ENCODE measurements at places on chromosomes 1 and 21.

- no peak for DNase-seq
Measured at GRCh38 chr1:171521567-171521966, 36.2 kb downstream of the PRRC2C start.

- DNase-seq: peak; percentile 6
Measured at GRCh38 chr1:233166896-233167295, 128.6 kb downstream of the PCNX2 start.

DNA sequence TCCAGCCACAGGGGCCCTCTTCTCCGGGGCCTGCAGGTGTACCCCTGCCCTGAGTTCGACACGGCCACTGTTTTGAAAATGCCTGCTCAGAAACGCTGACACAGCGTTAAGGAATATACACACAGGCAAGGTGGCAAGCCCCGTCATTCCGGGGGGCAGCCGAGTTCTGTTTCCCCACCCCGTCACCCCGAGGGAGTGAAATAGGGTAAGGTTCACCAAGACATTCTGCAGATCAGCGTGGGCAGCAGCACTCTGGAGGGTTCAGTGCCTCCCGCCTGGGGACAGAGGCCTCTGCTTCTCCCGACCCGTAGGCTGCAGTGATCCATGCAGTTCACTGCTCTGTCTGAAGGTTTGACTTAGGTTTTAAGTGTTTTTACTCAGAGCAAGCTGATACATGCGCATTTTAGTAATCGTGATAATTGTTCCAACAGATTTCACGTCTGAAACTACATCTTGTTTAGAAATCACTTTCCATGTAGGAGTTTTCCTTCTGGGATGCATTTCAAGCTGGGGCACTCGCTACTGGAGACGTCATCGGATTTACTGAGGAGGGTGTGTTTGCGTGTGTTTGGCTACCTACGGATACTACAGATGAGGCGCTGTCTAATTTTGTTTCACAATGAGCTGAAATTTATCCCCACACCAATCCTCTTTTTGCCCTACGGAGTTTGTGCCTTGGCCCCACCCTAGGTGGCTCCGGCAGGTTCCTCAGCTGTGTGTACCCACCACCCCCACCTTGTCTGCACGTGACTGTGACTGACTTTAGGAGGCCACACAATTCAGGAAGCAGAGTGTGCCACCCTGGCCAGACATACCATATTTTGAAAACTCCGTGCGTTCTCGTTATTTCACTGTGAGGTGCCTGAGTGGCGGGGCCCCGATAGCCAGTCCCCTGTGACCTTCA, 63.5 kb downstream of the AGPAT3 start:
- no peak for DNase-seq

DNA sequence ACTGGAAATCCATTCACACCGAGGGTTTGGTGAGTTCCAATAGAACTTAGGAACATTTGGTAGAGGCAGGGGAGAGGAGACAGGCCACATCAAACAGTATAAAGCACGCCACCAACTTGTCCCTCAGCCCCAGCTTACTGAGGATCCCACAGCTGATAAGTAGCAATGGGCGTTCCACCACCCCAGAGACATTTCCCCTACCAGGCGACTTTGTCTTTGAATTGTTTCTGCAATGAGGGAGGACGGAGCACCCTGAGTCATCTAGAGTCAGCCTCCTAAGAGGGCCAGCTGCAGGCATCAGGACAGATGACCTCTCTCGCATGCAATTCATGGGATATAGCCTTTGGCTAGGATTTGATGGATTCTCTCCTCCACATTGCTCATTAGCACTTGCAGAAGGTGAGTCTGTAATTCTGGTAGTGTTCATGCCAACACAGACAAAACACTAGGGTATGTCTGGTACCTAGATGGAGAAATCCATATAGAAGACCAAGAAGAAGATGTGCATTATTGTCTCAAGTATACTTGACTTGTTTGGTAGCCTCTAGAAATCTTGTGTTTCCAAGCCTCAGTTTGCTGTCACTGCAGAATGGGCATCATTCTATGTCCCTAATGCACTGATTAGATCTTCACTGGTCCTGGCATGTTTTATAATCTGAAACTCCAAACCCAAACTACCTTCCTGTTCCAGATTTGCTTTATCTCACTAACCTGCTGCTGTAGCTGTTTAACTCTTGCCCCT, 69.0 kb downstream of the RRAGC start:
- no peak for DNase-seq

Measured in hematopoietic multipotent progenitor cell treated with erythropoietin and hydrocortisone succinate and interleukin-3 and kit ligand, for 4 days (in vitro differentiated cells).